IPS DF 19.7 (cell line): ENCODE measurements at places on chromosomes 7 and 10.
A peak's percentile ranks its signal among the peaks of the same experiment; 100 is the strongest.

- no peak for DNase-seq
Observed at GRCh38 chr7:17030559-17030958, 148.8 kb upstream of the AGR3 start.

DNA sequence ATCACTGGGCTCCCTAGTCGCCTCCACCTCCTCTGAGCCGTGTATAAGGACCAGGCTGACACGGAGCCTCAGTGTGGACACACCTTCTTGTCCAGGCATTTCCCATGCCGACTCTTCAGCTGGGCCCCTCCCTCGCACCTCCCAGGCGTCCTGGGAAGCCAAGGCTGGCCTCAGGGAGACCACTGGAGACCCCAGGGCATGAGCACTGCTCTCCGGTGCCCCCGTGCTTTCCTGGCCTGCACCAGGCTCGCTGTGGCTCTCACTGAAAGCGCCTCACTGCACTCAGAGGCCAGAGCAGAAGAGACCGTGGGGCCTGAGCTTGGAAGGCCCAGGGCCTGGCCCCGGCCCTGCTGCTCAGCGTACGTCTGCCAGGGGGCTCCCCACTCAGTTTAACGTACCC lies 31.4 kb downstream of the LRRC27 start:
- DNase-seq, result no peak

GRCh38 chr7:2662273-2663120 lies 25.5 kb upstream of the AMZ1 start:
- no peak for DNase-seq

- DNase-seq, result peak; percentile 70
Observed at GRCh38 chr7:44477063-44477830, 13.2 kb downstream of the NUDCD3 start.

DNA sequence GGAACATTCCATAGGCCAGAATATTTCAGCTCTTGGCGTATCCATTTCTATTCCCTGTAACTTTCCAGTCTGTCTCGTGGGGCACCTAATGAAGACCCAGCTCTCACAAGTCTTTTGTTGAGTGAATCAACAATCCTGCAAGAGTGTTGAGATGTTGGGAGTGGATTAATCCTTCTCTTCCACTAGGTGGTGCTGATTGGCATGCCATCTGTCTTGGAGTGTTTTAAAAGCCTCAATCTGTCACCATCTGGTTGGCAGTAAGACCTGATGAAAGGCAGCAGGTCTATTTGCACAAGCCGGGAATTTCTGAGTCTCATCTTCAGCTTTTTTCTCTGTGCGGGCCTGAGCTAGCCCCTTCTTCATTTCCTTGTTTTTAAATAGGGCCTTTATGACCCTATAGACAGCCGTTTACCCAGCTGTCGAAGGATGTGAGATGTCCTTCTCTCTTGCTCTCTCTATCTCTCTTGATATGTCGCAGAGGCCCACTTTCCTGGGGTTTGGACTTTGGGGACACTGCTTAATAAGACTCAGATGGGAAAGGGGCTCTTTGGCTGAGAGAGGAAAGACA lies 180.5 kb downstream of the ZNF365 start:
- peak; percentile 30 for DNase-seq

- no peak for DNase-seq
Observed at GRCh38 chr10:77680065-77680464, 42.5 kb upstream of the KCNMA1 start.

DNA sequence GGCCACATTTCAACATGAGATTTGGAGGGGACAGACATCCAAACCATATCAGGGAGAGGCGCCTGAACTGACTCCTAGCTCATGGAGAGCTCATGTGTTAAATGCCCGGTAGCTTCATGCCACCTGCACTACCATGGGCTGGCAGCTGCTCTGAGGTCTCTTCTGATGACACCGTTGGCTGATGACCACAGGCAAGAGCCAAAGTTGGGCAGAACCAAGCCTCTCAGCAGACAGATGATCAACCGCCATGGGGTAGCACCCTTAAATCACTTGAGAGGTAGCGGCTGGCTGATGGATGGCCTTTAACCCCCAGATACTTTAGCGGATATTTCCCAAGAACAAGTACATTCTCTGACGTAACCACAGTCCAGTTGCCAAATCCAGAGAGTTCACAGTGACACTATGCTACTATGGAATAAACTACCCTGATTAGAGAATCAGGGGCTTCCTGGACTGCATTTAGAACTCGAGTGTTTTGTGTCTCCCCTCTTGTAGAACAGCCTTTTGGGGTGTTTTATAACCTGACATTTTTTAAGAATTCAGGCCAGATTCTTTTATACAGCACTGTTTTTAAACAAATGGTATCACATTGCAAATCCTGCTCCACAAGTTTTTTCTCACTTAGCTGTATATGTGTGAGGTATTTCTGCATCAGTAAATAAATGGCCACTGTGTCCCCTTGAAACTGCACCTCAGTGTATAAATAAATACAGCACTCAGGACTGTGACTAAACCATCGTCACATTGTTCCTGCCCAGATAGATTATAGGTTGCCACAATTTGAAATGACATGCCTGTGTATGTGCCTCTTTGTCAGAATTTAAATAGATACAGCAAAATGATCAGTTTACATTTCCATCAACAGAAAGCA lies 30.8 kb upstream of the DRGX start:
- DNase-seq, result no peak

DNA sequence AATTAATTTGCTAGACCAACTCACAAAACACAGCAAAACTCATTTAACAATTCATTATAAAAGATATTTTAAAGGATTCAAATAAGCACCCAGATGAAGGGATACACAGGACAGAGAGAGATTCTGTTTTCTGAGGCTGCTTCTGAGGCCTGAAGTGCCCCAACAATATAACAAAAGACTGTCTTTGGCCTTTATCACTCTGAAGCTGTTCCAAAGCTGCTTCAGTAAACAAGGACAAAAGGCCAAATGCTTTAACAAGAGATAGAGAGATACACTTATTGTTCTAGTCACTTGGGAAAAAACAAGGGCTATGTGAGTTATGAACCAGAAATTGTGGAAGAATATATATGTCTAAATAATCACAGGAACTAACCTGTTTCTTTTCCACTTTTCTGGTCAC lies 223.7 kb downstream of the CXCL12 start:
- no peak for DNase-seq

- DNase-seq, result no peak
Observed at GRCh38 chr10:865924-866576, 65.5 kb downstream of the LARP4B start.

DNA sequence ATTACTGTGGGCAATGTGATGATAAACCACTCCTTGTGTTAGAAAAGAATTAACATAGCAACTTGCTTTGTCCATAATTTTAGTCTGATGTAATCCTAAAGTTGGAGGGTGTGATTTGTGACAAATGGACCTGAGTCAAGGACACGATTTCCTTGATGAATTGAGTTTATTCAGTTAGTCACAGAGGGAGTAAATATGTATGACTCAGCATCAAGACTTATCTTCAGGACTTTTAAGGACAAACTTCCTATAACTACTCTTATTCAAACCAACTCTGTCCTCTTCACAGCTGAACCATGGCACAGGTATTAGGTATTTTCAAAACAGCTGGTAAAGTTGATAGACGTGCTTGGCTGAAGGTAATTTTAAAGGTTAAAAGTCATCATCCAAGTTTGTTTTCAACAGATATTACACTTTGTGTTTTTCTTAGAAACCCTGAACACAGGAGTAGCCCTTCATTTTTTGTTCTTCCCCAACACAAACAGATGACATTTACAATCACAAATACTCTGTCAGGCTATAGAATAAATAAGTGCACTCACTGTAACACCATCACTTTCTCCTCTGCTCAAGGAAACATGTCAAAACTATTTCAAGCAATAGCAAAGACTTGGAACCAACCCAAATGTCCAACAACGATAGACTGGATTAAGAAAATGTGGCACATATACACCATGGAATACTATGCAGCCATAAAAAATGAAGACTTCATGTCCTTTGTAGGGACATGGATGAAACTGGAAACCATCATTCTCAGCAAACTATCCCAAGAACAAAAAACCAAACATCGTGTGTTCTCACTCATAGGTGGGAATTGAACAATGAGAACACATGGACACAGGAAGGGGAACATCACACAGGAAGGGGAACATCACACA lies 54.5 kb downstream of the COA1 start:
- DNase-seq, result no peak

DNA sequence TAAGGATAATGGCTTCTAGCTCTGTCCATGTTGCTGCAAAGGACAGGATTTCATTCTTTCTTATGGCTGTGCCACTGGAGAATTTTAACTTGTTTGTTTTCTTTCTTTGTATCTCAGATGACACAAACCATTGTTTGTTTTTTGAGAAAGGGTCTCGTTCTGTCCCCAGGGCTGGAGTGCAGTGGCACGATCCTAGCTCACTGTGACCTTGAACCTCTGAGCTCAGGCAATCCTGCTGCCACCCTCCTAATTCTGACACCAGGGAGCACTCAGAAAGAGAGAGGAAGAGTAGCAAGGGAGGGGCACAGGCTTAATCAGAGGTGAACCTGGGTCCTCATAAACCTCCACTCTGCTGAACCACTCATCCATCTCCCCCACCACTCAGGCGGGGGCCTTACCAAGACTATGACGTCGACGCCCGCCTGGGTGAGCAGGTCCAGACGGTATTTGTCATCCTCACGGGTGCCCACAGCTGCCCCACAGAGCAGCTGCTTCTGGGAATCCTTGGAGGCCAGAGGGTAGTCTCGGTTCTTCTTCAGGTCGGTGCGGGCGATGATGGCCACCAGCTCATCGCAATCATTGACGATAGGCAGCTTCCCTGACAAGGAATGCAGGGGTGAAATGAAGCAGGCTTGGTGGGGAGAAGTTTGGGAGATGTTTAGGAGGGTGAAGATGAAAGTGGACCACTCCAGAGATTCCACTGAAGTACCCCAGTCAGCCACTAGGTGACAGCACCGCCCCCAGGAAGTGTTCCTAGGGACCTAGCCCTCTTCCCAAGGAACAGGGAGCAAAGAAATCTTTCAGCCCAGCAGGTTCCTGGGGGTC lies 11.6 kb downstream of the IMPDH1 start:
- no peak for DNase-seq

DNA sequence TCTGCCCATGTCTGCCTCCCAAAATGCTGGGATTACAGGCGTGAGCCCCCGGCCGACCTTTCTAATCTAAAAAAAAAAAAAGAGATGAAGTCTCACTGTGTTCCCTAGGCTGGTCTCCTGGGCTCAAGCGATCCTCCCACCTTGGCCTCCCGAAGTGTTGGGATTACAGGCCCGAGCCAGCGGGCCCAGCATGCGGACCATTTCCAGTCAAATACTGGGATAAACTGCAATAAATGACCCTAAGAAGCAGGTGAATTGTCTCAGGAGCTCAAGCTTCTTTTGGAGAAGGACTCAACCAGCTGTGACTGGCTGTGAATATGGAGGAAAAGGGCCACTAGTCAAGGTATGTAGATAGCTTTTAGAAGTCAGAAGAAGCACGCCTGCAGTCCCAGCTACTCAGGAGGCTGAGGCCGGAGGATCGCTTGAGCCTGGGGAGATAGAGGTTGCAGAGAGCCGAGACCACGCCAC lies 550 bp upstream of the CREM start:
- DNase-seq, result no peak

DNA sequence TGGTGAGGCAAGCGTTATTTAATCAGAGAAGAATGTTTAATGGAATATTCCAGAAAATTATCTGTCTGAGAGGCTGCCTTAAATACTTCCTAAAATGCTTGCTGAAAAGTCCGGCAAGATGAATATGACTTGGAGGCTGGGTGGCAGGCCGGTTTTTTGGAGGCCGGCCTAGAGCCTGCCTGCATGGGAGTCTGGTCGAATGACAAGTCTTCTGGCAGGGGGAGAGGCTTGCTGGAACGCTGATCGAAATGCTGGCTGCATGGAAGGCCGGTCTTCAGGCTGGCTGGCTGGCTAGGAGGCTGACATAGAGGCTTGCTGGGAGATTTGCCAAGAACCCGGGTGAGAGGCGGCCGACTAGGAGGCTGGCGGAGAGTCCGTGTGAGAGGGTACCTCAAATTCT lies 135.7 kb downstream of the OR13A1 start:
- no peak for DNase-seq

DNA sequence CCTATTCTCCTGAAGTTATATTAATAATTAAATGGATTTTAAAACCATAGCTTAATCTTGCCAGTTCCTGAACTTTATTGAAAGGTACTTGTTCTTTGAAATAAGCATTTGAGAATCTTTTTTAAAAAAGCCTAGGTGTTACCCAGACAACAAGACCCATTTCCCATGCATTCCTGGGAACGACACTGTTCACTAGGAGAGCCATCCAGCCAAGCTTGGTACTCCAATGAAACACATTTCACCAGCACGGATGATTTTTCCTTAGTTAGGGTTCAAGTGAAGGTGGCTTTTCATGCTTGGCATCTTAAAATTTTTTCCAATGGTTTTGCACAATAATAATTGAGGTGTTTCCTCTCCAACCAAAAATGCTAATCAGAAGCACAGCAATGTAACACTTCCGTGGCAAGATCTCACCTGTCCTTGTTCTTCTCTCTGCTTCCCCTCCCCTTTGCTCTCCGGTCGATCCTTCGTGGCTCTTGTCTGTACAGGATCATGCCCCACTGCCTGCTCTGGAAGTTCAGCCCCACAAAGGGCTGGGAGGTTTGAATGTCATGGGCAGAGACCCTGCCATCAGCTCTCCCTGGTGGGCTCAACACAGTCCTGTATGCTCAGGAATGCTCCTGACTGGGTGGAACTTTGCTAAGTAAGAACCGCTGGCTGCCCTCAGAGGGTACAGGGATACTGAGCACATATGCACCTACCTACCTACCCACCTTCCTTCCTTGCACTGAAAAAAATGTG lies 69.7 kb upstream of the AQP1 start:
- no peak for DNase-seq

GRCh38 chr7:24921362-24921679 lies 58.7 kb downstream of the OSBPL3 start:
- no peak for DNase-seq

DNA sequence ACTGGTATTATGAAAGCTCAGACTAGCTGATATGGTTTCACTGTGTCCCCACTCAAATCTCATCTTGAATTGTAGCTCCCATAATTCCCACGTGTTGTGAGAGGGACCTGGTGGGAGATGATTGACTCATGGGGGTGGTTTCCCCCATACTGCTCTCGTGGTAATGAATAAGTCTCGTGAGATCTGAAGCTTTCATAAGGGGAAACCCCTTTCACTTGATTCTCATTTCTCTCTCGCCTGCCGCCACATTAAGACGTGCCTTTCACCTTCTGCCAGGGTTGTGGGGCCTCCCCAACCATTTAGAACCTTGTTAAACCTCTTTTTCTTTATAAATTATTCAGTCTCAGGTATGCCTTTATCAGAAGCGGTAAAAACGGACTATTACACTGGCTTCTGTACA lies 40.3 kb downstream of the COL13A1 start:
- no peak for DNase-seq

- DNase-seq, result no peak
Observed at GRCh38 chr10:132394201-132394811, 2.7 kb upstream of the PWWP2B start.

- DNase-seq, result no peak
Observed at GRCh38 chr7:79988653-79989052, 146.0 kb upstream of the GNAI1 start.

DNA sequence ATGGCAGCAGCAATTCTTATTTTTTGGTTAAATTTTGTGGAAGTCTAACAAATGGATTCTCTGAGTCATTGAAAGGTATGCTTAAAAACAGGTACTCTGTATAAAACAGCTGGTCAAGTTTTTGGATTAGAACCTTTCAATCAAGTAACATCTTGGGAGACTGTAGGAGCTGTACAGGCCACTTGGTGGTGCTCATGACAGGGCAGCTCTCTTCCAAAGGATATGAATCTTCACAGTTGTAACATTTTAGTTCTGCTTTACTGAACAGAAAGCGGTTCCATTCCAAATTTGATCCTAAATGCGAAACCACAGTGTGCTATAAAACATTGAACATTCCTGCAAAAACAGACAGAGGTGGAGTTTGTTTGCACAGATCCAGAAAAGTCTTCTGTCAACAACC lies 44.5 kb upstream of the AGR3 start:
- DNase-seq, result no peak

- no peak for DNase-seq
Observed at GRCh38 chr10:101887775-101888174, 44.2 kb upstream of the KCNIP2 start.
